Bone marrow (tissue), 2 donors: ENCODE measurements at places on chromosomes 12 and 14.

- DNase-seq, result no peak
These were observed 51.9 kb downstream of the SERPINA3 start for GRCh38 chr14:94663965-94664704.

DNA sequence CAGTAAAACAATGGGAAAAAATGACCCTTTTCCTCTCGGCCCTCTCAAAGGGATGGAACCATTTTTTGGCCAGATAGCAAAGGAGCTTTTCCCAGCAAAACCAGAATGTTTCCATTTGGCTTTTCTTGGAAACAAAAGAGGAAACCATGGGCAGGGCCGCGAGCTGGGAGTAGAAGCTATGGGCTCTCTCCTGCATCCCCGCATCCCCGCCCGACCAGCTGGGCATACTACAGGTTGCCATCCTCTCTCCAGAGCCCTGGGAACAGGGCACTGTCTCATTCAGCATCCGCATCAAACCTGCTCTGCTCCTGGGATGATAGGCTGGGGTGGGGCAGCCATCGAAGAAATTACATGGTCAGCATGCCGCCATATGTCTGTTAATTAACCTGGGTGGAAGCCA lies 20.9 kb downstream of the CD9 start:
- no peak for DNase-seq

DNA sequence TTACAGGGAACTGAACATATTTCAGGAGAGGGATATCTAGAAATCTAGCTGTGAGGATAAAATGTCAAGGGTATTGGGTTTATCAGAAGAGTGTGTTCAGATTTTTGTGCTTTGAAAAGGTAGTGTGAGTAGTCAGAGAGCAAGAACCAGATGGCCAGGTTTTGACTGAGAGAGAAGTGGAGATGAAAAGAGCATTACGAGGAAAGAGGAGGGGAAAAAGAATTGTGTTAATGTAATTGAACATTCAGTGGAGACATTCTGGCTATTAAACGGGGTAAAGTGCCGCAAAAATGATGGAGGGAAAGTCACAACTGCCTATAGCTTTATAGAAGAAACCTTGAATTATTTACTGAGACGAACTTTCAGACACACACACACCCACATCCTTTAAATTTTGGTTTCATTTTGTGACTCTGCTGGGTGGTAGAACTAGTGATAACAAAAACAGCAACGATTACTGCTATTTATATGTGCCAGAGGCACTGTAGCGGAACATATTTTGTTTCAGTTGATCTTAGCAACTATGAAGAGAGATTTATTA lies 213.6 kb downstream of the ERC1 start:
- DNase-seq, result no peak

DNA sequence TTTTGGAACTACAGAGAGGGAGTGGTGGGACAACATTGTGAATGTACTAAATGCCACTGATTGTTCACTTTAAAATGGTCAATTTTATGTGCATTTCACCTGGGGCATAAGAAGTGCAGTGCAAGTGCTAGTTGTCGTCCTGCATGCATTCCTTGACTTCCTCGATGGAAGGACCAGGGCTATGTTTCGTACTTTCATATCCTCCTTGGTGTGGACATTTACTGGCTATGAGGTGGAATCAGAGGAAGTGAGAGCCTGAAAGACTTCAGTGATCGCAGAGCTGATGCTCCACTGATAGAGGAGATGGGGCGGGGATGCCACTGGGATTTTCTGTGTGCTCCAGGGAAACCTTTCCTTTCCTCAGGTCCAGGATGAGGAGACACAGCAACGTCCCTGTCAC lies 54.1 kb upstream of the DDX11 start:
- DNase-seq, result no peak

DNA sequence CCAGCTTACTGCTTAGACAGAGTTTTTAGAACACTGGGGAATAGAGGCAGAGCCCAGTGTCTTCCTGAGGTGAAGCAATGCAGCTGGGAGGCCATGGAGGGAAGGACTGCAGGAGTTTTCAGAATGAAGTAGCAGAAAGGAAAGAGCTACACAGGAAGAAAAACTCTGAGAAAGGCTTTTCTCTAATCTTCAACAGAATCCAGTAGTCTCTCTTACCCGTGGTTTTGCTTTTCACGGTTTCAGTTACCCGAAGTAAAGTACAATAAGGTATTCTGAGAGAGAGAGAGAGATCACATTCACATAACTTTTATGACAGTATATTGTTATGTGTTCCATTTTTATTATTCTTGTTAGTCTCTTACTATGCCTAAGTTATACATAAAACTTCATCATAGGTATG lies 761.6 kb downstream of the BCL11B start:
- DNase-seq, result no peak
